Activated CD4-positive, CD25-positive, alpha-beta regulatory T cell treated with anti-CD3 and anti-CD28 coated beads, Interleukin-2, amount 50 U/mL, for 16 hours (primary cell): ENCODE measurements at places on chromosomes 1 and 21.

DNA sequence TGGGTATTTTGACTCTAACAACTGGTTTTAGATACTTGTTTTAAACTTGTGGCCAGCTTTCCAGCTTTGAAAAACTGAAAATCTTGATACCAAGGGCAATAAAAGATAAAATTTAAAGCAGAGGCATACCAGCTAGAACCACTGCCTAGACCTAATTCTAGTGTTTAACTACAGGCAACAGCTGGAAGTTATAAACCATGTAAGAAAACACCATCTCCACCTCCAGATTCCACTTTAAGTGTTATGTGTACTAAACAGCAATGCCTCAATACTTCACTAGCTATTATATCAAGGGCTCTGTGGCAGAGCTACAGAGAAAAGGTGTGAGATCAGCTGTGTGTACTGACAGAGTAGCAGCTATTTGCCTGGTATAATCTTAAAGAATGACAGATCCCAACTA is 69.5 kb downstream of the LPAR3 start:
- DNase-seq: no peak

GRCh38 chr1:208122612-208123358 is 121.4 kb downstream of the PLXNA2 start:
- DNase-seq: no peak

GRCh38 chr1:204409123-204409522 is 2.5 kb downstream of the PPP1R15B start:
- no peak for DNase-seq

- no peak for DNase-seq
These were observed 15.2 kb downstream of the H6PD start for GRCh38 chr1:9249534-9250410.

DNA sequence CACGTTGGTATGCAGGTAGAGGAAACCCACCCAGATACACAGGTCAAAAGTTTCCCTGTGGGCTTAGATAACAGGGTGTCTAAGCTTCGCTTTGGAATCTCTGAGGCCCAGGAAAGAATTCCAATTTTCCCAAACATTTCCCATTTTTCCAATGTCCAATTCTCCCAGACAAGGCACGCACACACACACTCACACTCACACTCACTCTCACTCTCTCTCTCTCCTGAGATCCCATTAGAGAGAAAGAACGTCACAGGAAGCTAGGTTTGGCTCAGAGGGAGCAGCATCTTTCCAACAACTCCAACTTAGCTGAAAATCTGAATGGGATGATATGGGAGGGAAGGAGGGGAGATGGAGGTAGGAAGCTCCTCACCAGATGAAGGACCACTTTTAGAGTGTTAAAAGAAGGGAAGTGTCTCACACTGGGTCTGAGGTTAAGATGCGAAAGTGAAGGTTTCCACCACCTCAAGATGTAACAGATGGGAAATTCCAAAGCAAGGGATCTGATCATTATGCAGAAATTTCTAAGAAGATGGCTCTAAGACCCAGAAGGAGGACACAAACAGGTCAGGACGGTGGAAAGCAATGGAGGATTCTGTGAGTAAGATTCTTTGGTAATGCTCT is 63.5 kb downstream of the GNG12 start:
- DNase-seq: no peak

- DNase-seq: no peak
These were observed 122.6 kb upstream of the PPP2R5A start for GRCh38 chr1:212162635-212163034.

- DNase-seq: no peak
These were observed 34.9 kb downstream of the ELK4 start for GRCh38 chr1:205596876-205597275.

DNA sequence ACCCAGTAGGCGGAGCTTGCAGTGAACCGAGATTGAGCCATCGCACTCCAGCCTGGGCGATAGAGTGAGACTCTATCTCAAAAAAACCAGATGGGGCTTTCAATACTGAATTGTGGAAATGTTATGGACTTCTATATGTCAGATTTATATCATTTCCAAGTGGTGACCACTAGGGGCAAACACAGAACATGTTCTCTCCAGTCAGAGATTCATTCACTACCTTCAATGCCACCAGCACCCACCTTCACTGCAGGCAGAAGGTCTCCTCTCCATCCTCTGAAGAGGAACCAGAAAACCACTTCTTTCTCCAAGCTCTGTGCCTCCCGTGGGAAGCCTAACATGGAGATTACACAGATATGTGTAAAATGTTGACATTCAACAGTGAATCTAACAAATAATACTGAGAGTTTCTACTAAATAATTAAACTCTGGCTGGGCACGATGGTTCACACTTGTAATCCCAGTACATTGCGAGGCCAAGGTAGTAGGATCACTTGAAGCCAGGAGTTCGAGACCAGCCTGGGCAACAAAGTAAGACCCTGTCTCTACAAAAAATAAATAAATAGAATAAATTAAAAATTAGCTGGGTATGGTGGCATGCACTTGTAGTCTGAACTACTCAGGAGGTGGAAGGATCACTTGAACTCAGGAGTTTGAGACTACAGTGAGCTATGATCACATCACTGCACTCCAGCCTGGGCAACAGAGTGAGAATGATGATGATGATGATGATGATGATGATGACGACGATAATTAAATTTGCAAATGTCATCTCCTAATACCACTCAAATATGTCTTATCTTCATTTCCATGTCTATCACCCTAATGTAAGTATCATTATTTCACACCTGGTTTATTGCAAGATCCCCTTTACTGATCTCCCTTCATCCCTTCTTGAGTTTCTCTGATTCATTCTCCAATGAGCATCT is 151.1 kb downstream of the ZNF281 start:
- no peak for DNase-seq

GRCh38 chr21:40631211-40631610 is 215.7 kb downstream of the DSCAM start:
- no peak for DNase-seq

DNA sequence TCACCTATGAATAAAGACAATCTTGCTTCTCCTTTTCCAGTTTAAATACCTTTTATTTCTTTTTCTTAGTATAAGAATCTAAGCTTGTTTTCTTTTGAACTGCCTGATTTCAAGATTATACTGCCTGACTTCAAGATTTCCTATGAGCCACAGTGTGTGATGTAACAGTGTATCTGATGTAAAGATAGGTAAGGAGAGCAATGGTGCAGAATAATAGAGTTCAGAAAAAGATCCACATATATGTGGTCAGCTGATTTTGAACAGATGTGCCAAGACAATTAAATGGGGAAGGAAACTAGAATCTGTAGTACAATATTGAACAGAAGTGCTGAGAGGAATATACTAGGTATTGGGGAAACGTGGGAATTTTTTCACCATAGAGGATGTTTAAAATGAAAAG is 21.0 kb downstream of the EXO1 start:
- no peak for DNase-seq
